ENCODE measurements at places on chromosomes 4 and X.

- DNase-seq = no peak
Observed at GRCh38 chr4:107799669-107800450, 24.9 kb upstream of the SGMS2 start.

- DNase-seq = no peak
Observed at GRCh38 chrX:102154900-102155805, 624 bp downstream of the BEX5 start.

GRCh38 chr4:143337600-143338287 lies 1.1 kb downstream of the GAB1 start:
- DNase-seq = peak; percentile 77

DNA sequence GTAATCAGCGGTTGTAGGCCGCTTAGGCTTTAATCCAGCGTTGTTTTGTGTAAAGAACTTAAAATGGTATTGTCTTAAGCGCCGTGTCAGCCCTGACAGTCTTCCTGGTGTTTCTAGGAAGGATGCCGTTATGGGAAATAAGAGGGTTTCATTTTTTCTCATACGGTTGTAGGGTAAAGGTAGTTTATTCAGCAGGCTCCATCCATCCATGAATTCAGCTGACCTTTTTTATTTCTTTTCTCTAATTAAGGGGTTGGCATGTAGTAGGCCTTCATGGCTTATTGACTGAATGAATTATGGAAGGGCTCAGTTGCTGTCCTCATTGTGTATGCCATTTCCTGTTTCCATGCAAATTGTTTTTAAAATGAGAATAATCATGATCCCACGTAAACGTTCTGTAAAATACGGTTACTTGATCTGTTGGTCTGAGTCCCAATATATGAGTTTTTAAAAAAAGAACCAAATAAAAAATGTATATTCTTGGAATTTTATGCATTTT lies 693 bp downstream of the OCIAD1 start:
- peak; percentile 27 for DNase-seq

DNA sequence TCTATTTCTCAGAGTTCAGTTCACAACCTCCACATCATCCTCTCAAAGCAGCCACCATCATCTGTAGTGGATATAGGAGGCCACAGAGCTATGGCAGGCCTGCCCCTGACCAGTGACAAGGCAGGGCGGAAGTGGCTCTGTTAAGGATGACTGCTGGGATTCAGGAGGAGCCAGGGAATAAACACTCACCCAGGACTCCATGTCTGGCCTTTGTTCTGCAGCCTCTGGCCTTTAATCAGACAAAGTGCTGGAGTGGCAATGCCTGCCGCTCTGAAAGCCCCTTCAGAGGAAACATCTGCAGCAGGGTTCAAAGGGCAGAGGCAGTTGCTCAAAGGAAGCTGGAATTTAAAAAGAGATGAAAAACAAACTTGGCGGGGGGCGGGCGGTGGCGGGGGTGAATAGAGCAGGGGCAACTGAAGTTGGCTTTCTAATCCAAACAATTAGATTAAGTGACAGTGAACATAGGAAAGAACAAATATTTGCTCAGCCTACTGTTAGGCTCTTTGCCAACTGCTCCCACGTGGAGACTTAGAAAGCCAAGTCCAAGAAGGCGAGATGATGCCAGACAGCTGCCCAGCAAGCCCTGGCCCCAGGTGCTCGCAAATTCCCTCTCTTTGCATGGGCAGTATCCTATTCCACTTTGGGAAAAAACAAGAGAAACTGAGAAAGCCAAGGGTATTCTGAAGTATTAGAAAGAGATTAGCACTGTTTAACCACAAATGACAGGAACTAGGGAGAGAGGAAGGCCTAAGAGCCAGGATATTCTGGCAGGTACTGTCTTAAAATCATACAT lies 5.5 kb downstream of the MPP1 start:
- DNase-seq = peak; percentile 35

Measured in astrocyte of the spinal cord (primary cell).